ENCODE measurements at places on chromosomes 6 and 20. TPM values are rescaled to one million over a fixed set of nuclear protein-coding genes. Genes with fewer than 3 reads are reported as not detected.

GRCh38 chr20:57714409-57715267, 4.8 kb upstream of the PMEPA1 start:
- DNase-seq = no peak

DNA sequence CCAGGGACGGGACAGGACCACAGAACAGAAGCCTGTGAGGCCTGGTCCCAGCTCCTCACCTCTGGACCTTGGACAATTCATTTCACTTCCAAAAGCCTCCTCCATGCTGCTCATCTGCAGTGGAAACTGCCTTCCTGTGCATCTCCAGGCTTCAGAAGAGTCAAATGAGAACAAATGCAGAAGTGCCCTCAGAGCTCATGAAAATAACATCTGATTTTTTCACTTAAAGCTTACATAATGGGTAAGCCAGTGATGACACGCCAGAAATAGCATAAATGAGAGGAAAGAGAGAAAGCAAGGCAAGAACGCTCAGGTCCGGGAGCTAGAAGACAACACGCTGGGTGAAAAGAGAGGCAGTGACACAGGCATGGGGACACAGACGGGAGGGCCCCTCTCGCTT, 7.9 kb downstream of the CNKSR3 start:
- no peak for DNase-seq

DNA sequence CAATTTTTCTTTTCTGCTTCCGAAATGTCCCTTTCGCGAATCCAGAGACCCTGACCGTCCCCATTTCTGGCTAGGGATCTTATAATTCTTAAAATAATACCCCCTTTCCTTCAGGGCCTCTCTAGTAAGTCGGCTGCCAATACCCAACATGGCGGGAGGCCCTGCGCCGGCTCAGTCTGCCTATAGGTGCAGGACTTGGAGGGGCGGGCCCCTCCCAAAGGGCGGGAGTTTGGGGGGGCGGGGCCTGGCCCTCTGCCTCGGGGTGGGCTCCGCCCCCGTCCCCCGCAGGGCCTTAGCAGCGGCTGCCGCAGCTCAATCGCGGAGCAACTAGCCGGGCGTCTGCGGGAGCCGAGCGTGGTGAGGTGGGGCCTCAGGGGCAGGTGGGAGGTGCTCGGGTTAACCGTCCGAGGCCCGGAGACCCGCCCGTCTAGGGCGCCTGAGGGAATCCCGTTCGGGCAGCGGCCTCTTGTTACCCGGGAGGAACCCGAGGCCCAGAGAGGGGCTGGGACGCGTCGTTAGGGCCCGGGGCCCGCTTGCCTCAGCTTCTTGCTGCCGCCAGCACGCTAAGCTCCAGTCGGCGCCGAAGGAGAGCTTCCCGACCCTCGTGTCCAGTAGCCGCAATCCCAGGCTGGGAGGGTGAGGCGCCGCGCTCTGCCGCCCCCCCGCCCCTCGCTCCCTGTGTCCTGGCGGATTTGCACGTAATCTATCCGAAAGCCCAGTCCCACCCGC, at the start of gene CEP250:
Gene CEP250, plus strand, starts transcription at position 718 of the 729 bp plus-strand sequence. CDS start 6,770 bp downstream, outside the sequence.
- peak; percentile 95 for DNase-seq

DNA sequence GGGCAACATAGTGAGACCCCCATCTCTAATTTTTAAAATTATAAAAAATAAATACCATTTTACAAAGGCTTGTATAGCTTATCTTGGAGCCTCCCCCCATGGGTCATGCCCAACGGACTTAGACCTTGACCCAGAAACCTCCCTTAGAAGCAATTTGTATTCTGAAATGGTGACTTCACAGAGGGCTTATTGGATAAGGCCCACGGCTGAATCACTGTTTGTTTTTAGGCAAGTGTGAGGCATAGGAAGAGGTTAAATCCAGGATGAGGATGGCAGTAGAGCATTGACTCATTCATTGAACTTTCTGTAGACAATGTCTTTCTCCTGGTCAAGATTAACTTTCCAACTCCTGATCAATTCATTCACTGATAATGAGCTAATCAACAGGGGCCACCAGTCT, 6.2 kb upstream of the SNAI1 start:
- DNase-seq = no peak

DNA sequence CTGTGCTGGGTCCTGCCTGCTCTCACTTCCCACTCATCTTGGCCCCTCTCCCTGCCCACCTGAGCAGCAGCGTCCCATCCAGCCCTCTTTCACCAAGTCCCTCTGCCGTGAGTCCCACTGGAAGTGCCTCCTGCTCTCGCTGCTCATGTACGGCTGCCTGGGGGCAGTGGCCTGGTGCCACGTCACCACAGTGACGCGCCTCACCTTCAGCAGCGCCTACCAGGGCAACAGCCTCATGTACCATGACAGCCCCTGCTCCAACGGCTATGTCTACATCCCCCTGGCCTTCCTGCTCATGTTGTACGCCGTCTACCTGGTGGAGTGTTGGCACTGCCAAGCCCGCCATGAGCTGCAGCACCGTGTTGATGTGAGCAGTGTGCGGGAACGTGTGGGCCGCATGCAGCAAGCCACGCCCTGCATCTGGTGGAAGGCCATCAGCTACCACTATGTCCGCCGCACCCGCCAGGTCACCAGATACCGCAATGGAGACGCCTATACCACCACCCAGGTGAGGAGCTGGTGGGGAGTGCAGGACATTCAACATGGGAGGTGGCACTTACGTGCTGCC, 2.8 kb downstream of the TMEM151B start:
- DNase-seq = peak; percentile 16

GRCh38 chr6:129895692-129896091, 34.6 kb upstream of the TMEM244 start:
- DNase-seq = no peak

DNA sequence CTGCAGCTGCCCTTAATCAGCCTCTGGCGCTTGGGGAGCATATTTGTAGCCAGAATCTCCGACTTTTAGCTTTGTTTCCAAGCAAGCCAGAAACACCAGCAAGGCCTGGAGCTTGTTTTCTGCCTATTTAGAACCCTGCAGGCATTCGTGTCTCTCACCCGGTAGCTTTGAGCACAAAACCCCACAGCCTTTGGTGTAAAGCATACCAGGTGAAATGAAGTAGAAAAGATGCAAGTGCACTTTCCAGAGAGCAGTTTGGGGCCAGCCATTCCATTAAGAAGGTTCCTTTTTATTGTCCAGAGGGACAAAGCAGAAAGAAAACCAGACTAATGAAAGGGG, 736 bp downstream of the FAM217B start:
- no peak for DNase-seq

DNA sequence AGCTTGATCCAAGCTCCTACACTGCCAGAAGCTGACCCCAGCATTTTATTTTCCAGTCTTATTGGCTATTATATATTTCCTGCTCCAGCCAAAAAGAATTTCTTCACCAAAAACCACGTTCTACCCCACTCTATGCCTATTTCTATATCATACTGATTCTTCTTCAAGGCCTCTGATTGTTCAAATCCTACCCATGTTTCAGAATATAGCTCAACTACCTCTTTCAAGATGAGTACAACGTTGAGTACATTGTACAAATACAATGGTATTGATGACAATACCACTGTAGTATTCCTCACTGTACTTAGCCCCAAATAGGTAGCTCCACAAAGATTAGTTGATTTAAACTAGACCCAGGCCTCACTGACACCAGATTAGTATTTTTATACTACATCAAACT, 31.0 kb downstream of the ASCC3 start:
- DNase-seq = no peak

GRCh38 chr6:13194852-13195251, 133.5 kb downstream of the TBC1D7 start:
- DNase-seq = peak; percentile 53

DNA sequence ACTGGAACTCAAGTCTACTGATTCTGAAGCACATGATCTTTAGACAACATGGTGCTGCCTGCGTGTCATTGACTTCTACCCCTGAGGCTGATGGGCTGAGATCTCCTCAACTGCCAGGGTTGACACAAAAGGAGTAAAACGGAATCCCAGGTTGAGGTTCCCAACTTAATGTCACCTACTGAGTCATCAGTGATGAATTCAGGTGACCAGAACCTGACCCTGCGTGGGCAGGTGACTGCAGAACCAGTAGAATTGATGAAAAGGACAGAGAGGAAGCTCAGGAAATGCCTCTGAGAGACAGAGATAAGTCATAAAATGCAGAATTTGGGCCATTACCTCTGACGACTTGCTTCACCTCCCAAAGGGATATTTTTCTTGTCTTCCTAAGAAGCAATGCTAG, 7.7 kb upstream of the KIZ start:
- no peak for DNase-seq

- DNase-seq = no peak
Measured at GRCh38 chr6:125516644-125517043, 214.9 kb upstream of the HDDC2 start.

GRCh38 chr20:50559149-50559548, 49.0 kb downstream of the PTPN1 start:
- DNase-seq = no peak

GRCh38 chr6:166361077-166361429, 18.7 kb upstream of the SFT2D1 start:
- no peak for DNase-seq

DNA sequence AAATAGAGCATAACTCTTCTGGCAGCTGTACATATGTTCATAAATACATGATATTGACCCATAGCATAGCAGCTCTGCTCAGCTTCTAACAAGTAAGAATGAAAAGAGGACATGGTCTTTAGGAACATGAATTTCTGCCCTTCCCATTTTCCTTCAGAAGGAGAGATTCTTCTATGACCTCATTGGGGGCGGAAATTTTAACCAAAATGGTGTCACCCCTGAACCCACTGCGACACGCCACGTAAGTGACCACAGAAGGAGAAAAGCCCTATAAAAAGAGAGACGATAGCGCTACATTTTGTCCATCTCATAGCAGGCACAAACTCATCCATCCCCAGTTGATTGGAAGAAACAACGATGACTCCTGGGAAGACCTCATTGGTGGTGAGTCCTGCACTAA, at the start of gene IL17A:
Gene IL17A, plus strand, starts transcription at position 301 of the 400 bp plus-strand sequence. Its CDS starts 57 bp downstream, at position 358.
- no peak for DNase-seq

DNA sequence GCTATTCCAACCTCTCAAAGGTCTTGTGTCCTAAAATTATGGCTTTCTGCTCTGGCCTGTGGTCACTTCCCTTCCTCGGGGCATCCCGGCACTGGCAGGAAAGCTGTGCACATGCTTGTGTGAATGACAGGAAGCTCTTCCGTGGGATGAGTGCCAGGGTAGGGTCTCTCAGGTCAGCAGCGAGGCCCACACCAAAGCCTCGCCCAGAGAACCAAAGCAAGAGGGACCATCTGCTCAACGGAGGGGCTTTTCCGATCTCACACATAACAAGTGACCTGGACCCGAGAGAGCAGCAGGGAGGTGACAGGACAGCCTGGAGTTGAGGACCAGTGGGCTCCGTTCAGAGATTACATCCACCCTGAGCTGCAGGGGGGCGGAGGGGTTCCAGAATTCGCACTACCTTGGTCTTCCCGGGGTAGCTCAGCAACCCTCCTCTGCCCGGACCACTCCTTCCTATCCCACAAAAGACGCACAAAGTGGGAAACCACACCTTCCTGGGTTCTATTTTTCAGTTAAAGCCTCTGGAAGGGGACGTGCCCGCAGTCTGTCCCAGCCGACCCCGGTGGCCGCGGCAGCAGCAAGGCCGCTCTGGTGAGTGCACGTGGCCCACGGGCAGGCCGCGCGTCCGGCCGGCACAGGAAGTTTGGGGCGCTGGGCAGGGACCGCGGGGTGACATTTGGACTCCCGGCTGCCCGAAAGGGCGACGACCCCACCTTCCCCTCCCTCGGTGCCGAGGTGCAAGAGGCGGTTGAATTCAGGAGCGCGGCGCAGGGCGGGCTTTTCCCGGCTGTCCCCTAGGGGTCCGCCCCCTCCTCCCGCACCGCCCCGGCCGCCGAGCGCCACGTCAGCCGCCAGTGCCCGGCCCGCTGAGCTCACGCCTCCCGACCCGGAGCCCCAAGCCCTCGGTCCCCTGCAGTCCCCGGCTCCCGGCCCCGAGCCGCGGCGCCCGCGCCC, 988 bp downstream of the TXNDC5 start:
- peak; percentile 70 for DNase-seq

- peak; percentile 79 for DNase-seq
Measured at GRCh38 chr6:53725791-53726575, 60.4 kb upstream of the KLHL31 start.

GRCh38 chr6:12594530-12594893, 122.1 kb upstream of the PHACTR1 start:
- no peak for DNase-seq

DNA sequence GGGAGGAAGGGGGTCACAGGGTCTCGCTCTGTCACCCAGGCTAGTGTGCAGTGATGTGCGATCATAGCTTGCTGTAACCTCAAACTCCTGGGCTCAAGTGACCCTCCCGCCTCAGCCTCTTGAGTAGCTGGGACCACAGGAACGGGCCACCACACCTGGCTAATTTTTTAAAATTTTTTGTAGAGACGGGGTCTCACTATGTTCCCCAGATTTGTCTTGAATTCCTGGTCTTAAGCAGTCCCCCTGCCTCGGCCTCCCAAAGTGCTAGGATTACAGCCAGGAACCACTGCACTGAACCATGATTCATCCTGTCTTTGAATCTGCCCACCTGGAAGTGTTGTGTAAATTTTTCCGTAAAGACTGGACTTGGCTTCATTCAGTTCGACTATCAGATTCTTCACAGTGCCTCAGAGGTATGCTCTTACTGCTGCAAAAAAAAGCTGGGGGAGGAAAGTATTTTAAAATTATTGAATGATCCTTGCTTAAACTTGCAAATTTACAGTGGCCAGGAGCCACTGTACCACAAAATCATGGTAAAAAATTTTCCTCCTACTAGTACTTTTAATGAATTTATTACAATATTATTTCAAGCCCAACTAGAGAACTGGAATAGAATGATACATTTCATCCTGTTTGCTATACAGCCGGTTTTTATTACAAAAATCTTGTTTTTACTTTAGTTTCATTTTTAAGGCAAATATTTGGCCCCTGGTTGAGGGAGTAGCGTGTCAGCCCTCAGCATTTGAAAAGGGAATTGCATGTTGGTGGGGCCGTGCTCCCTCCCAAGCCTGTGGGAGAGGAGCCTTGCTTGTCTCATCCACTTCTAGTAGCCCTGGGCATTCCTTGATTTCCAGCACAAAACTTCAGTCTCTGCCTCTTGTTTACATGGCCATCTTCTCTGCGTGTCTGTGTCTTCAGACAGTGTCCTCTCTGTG, 202.5 kb upstream of the SGK1 start:
- DNase-seq = no peak

DNA sequence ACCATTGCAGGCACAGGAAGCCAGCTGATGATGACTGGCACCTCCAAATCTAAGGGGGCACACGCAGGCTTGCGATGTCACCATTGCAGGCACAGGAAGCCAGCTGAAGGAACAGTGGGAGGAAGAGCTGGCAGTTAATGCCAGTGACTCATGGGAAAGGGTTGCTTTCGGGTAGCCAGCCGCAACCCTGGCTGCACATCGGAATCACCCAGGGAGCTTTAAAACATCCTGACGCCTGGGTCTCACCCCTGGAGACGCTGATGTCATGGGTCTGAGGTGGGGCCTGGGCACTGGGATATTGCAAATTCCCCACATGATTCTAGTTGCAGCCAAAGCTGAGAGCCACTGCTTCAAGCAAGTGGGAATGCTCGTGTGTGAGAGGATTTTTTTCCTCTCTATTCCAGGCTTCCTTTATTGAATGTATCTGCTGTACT, 16.1 kb upstream of the CCN6 start:
- DNase-seq = peak; percentile 76

- no peak for DNase-seq
Measured at GRCh38 chr6:103079867-103080266, 1686.4 kb downstream of the GRIK2 start.

Gene TRDN
- 207 TPM for total RNA-seq

Gene SIRPA
- total RNA-seq = 38.4 TPM

Gene LIN28B
- not detected for total RNA-seq

Gene SMPDL3A
- 4.7 TPM for total RNA-seq

Gene SLC35F1
- total RNA-seq = 1.6 TPM

Gene EPPIN
- total RNA-seq = 0.68 TPM

Gene ENPP1
- total RNA-seq = 6.9 TPM

Gene TUBB2B
- 3.9 TPM for total RNA-seq

Gene FUT9
- total RNA-seq = not detected

Gene TXLNB
- total RNA-seq = 52.4 TPM

Gene COX4I2
- 12.6 TPM for total RNA-seq

Gene GATA5
- 9.3 TPM for total RNA-seq

Measured in left cardiac atrium (tissue), 4 donors.